ENCODE measurements at places on chromosomes 13 and 19. TPM values are rescaled to one million over a fixed set of nuclear protein-coding genes. Genes with fewer than 3 reads are reported as not detected.
A peak's percentile ranks its signal among the peaks of the same experiment; 100 is the strongest.

GRCh38 chr19:42038666-42039065 is 31.3 kb downstream of the GRIK5 start:
- H3K27me3 ChIP-seq = no peaks in the 10 kb centered on the region
- DNase-seq = no peak
- no peaks in the 10 kb centered on the region for H3K4me1 ChIP-seq
- H3K4me3 ChIP-seq = no peak overlapping the region
- H3K27ac ChIP-seq = no peak overlapping the region
- H3K36me3 ChIP-seq = no peaks in the 10 kb centered on the region

GRCh38 chr19:12187625-12188024 is 24.7 kb downstream of the ZNF136 start:
- no peak overlapping the region for H3K4me3 ChIP-seq
- no peaks in the 10 kb centered on the region for H3K4me1 ChIP-seq
- H3K36me3 ChIP-seq = peaks cover 20% of the 10 kb centered on the region
- no peaks in the 10 kb centered on the region for H3K27me3 ChIP-seq
- DNase-seq = no peak

DNA sequence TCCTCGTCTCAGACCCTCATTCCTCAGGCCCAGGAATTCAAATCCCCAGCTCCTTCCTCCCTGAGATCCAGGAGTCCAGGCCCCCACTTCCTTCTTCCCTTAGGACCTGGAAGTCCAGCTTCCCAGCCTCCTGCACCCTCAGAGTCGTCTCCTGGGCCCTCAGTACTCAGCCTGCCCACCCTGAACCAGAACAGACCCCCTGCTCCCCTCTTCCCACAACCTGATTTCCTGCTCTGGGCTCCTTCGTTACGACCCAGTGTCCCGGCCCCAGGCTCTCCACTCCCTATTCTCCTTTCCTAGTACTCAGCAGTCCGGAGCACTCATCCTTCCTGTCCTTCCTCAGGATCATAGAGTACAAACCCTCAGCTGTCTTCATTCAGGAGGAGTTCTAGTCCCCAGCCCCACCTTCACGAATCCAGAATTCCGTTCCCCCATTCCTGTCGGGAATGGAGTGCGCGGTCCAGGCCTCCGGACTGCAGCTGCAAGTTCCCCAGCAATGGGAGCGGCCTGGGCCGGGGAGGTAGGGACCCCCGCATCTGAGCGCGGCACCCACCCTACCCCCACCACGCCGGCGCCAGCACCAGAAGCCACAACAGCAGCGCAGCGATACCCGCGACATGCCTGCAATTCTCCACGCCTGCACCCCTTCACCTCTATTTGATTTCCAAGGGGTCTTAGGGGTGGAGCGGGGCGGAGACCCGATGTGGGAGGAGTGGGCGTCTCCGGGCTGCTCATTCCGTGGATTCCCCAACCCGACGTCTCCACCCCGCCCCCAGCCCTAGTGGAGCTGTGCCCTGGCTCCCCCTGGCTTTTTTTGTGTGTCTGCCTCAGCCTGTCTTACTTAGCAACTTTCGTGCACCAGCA is 12.7 kb downstream of the EGLN2 start:
- H3K4me1 ChIP-seq = no peaks in the 10 kb centered on the region
- no peaks in the 10 kb centered on the region for H3K27me3 ChIP-seq
- peak overlapping the region; percentile 89 for H3K27ac ChIP-seq
- no peak for DNase-seq
- no peaks in the 10 kb centered on the region for H3K36me3 ChIP-seq
- no peak overlapping the region for H3K4me3 ChIP-seq

Gene ZAR1L
- polyA plus RNA-seq = not detected

Data from small intestine (tissue), 16 donors.